ENCODE measurements at places on chromosomes 1 and 21.

DNA sequence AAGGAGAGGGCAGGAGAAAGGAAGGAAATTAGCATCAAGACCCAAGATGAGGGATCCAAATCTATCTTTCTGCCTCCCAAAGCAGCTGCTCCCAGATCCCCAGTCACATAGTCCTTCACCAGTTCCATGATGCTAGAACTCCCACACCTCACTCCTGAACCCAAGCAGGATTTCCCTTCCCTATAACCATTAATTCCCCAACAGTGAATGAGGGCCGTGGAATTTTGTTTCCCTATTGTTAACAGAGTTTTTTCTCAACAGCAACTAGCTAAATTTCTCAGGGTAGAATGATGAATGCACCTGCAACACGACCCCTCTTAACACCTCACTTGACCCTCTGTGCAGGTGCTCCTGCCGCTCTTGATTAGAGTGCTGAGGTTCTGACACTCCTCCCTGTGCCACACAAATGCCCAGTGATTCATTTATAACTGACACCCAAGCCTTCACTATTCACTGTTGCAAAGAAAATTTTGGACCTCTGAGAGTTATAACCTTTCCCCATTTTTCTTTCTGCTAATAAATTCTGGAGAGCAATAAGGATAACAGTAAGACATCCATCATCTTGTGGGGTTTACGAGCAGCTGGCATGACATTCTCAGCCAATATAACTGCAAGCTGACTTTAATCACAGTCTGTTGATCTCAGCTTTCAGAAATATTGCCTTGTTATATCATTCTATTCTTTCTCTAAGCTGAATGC lies 25.4 kb upstream of the NPL start:
- no peak for ATAC-seq

- ATAC-seq, result no peak
Measured at GRCh38 chr1:90201467-90202358, 206.8 kb downstream of the ZNF326 start.

DNA sequence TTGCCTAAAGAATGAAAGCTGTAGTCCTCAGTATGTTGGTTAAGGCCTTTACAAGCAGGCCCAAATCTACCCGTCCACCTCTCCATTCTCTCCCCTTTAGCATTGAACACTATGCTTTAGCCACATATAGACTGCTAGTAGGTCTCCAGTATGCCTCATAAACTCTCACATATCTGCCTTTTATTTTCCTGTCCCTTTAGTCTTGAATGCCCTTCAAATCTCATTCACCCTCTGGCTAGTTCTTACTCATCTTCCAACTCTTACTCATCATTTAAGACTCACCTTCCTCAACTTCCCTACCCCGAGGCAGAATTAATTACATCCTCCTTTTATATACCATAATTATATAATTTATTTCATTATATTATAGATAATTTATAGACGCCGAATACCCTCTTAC lies 78.7 kb upstream of the TSPAN2 start:
- no peak for ATAC-seq

DNA sequence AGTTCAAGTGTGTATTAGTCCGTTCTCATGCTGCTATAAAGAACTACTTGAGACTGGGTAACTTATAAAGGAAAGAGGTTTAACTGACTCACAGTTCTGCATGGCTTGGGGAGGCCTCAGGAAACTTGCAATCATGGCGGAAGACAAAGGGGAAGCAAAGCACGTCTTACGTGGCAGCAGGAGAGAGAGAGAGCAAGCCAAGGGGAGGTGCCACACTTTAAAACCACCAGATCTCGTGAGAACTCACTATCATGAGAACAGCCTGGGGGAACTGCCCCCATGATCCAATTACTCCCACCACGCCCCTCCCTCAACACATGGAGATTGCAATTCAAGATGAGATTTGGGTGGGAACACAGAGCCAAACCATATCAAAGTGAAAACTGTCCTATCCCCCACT lies 4.1 kb upstream of the MIS18A start:
- ATAC-seq, result no peak

DNA sequence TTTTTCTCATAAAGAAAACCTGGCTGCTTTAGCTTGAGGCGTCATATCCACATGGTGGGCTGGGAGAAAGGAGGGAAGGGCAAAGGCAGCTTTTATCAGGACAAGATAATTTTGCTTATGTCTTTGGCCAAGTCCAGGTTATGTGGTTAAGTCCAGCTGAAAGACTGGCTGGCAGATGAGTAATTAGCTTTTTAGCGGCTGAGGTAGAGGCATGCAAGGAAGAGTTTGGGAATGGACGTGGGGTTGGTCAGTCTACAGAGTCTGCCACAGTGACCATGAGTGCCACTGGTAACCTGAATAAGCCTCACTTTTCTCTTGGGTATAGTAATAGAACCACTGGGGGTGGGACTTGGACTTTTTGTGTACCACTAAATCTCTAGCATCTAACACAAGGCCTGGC lies 39.8 kb downstream of the NEK7 start:
- no peak for ATAC-seq
